ENCODE measurements at places on chromosomes 12 and 14. TPM values are rescaled to one million over a fixed set of nuclear protein-coding genes. Genes with fewer than 3 reads are reported as not detected.
A peak's percentile ranks its signal among the peaks of the same experiment; 100 is the strongest.

The NUAK1 gene
- 82.8 TPM for total RNA-seq

The MANSC1 gene
- 2.3 TPM for total RNA-seq

The HELB gene
- 2.3 TPM for total RNA-seq

The MAP3K9 gene
- under 0.01 TPM for total RNA-seq

The C12orf56 gene
- total RNA-seq: 0.86 TPM

The NEUROD4 gene
- not detected for total RNA-seq

The RNF212B gene
- not detected for total RNA-seq

The ANO6 gene
- 91.5 TPM for total RNA-seq

The LIN7A gene
- total RNA-seq: 10.4 TPM

The KLHDC1 gene
- 2.6 TPM for total RNA-seq

The PPP4R4 gene
- total RNA-seq: under 0.01 TPM

GRCh38 chr14:94885481-94886155 lies 115.7 kb upstream of the GSC start:
- DNase-seq: no peak

- peak; percentile 64 for DNase-seq
Measured at GRCh38 chr14:64681796-64682710, 22.2 kb upstream of the PLEKHG3 start.

DNA sequence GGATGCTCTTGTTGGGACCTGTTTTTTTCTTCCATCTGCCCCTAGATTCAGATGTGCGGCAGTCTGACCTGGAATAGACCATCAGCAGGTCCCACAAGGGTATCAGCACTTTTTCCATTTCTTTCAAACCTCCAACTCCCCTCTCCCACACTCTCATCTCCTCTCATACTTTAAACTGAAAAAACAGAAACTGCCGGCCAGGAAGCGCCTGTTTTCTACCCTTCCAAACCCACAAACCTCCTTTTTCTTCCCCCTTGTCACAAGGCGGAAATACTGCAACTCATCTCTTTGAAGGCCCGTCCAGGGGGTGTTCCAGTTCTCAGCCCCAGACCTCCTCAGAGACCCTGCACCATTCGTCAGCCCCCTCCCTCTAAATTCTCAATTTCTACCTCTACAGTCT lies 62.5 kb upstream of the FKBP4 start:
- no peak for DNase-seq

DNA sequence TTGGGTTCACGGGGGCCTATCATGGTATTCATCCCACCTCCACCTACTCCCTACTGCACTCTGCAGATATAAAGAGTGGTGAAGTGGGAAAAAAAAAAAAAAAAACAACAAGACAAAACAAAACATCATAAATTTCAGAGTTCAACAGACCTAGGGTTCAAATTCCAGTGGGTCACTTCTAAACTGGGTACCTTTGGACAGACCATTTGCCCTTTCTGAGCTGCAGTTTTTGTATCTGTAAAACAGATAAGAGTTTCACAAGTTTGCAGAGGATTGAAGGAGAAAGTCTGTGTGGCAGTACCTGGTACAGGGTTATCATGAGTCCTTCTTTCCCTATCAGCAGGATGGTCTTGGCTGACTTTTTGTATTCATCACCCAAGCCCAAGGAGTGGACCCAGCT lies 211.2 kb upstream of the EEA1 start:
- no peak for DNase-seq

- DNase-seq: peak; percentile 76
Measured at GRCh38 chr14:65170768-65171507, 68.6 kb upstream of the MAX start.

DNA sequence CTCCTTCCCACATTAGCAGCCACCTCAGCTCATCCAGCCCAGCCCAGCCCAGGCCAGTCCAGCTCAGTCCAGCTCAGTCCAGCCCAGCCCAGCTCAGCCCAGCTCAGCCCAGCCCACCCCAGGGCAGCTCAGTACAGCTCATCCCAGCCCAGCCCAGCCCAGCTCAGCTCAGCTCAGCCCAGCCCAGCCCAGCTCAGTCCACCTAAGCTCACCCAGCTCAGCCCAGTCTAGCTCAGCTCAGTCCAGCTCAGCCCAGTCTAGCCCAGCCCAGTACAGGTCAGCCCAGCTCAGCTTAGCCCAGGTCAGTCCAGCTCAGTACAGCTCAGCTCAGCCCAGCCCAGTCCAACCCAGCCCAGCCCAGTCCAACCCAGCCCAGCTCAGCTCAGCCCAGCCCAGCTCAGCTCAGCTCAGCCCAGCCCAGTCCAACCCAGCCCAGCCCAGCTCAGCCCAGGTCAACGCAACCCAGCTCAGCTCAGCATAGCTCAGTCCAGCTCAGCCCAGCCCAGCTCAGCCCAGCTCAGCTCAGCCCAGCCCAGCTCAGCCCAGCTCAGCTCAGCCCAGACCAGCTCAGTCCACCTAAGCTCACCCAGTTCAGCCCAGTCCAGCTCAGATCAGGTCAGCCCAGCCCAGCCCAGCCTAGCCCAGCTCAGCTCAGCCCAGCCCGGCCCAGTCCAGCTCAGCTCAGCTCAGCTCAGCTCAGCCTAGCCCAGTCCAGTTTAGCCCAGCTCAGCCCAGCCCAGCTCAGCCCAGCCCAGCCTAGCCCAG lies 63.0 kb downstream of the TMEM121 start:
- no peak for DNase-seq

GRCh38 chr12:57522011-57522886 lies at the start of gene MBD6:
TSS of gene MBD6 (plus strand) at chr12:57522824. CDS start at chr12:57524304, 1,480 bp downstream.
- peak; percentile 97 for DNase-seq

DNA sequence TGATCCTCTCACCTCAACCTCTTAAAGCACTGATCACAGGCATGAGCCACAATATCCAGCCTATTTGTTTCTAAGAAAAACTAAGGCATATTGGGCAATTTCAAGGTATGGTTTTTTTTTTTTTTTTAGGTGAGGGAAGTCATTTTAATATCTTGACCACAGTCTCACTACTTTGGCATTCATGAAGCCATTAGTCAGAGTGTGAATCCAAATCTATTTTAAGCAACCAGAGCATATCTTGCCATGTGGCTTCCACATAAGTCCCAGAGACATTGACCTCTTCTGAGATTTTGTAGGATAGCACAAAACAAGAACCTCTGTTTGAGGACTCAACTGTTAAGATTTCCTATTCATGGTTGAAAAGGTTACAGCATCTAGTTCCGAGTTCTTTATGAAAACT lies 130.3 kb upstream of the RBM19 start:
- DNase-seq: no peak

GRCh38 chr12:102438047-102438826 lies 42.1 kb downstream of the IGF1 start:
- DNase-seq: peak; percentile 60

GRCh38 chr12:72673853-72674252 lies 401.7 kb downstream of the TRHDE start:
- DNase-seq: no peak

DNA sequence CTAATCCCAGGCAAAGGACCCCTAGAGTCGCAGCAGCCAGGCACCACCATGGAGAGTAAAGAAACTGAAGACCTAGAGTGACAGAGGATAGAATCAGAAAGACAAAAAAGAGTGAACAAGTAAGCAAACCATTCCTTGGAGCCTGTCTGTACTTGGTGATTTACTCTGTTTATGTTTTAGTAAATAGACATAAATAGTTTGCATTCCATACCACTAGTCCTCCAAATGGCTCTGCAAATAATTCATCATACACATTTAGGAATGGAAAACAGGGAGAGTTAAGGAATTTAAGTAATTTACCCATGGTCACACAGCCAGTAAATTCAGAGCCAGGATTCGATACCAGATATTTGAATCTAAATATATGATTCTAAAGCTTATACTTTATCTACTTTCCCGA lies 2.8 kb downstream of the OLR1 start:
- peak; percentile 73 for DNase-seq

DNA sequence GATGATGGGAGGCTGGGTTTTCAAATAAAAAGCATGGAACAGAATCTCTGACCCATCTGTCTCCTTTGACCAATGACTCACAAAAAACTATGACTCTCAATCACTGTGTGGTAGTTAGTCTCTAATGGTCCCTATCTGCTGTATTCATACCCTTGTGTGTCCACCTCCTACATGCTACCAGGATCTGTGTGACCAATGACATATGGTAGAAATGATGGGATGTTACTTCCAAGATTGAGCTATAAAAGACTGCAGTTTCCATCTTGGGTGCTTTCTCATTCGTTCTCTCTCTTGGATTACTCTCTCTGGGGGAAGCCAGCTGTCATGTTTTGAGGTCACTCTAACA lies 144.7 kb upstream of the BTG1 start:
- DNase-seq: no peak

- DNase-seq: peak; percentile 53
Measured at GRCh38 chr12:115756271-115756670, 521.2 kb downstream of the MED13L start.

GRCh38 chr12:3962631-3963483 lies 89.7 kb upstream of the PARP11 start:
- no peak for DNase-seq

DNA sequence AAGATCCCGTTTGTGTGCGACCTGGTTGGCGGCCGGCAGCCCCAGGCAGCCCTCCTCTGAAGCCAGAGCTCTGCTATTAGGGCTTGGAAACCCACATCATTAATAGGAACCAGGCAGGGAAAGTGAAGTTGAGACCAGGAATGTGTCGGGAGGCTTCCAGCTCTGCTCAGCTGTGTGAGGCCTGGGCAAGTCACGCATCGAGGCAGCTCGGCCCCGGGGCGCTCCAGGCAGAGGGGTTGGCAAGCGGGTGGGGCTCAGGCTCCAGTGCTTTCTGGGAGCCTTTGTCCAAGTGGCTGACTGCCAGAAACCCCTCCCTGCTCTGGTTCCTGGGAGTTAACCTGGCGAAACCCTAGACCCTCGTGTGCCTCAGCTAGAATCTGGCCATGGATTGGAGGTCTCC lies 1151.7 kb downstream of the VRK1 start:
- no peak for DNase-seq

- DNase-seq: no peak
Measured at GRCh38 chr12:27620121-27620520, 76.1 kb upstream of the REP15 start.

GRCh38 chr14:55705651-55706364 lies 125.8 kb downstream of the KTN1 start:
- no peak for DNase-seq

DNA sequence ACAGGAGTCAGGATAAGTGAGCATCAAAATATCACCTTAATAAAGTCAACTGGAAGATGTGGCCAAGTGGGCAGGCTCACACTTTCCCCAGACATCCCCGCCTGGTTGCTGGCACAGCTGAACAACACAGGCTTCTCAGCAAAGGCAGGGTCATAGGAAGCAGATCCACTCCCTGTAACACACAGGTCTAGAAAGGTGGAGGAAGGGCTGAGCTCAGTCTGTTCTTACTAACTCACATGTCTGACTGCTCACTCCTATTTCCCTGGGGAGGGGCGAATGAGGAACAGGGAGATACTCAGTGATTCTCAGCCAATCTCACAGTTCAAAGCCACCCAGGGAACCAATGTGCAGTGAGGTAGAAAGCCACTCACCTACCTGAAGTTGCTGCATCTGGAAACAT lies 45.0 kb upstream of the AMN1 start:
- DNase-seq: no peak

DNA sequence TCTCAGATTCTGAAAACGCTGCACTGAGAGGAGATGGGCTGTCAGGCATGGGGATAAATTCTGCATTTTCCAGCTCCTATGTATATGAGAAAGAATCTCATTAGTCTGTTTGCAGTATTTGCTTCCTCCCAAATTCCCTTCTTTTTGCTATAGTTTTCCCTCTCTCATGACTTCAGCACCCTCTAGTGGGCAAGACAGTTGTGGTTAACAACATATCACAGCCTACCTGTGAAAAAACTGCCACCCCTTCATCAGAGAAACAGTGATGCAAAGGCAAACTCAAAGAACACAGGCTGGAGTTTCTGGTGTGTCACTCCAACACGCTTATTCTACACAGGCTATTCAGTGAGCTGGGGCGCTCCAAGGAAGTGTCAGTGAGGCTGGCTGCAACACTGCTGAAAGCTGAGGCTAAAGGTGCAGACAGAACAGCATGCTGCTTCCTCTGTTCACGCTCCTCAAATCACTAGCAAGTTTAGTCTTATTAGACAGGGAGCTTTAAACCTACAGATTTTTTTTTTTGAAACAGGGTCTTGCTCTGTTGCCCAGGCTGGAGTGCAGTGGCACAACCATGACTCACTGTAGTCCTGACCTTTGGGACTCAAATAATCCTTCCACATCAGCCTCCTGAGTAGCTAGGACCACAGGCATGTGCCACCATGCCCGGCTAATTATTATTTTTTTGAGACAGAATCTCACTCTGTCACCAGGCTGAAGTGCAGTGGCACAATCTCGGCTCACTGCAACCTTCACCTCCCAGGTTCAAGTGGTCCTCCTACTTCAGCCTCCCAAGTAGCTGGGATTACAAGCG lies 19.3 kb downstream of the ZC2HC1C start:
- DNase-seq: peak; percentile 65

DNA sequence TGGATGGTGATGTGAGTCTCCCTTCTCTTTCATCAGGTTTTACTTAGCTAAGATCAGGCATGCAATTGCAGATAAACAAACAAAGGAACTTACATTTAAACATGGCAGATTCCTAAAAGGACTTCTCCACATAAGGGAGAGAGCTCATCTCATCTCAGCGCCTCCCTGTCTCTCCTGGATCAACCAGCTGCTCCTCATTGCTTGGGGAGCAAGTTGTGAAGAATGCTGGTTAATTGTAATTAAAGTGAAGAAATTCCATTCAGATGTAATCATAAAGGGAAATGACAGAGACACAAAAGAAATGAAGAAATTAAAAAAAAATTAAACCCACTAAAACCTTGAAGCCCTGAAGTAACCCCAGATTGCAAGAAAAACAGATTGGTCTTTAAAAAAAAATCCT lies 104.4 kb upstream of the DIO2 start:
- DNase-seq: peak; percentile 15

- DNase-seq: peak; percentile 21
Measured at GRCh38 chr14:92800525-92800924, 6.4 kb downstream of the GOLGA5 start.

DNA sequence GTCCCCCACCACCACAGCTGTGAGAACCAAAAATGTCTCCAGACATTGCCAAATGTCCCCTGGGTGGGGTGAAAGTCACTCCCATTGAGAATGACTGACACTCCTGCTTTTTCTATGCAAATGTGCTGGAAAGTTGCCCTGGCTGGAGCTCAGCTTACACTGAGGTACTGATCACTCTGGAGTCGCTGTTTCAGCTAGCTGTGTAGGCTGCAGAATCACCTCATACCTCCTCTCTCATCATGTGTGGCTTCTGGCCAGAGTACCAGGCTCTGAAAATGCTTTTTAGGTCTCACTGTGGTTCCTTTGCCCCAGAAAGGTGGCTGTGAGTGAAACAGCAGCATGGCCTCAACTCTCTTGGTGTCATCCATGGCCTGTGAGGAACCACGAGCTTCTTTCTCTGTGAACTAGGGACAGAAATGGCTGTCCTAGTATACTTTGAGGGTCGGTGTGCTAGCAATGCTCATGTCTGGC lies 414.4 kb downstream of the DPF3 start:
- no peak for DNase-seq

GRCh38 chr14:67240168-67240932 lies 885 bp upstream of the PALS1 start:
- no peak for DNase-seq

GRCh38 chr12:18079541-18080246 lies 10.3 kb downstream of the RERGL start:
- no peak for DNase-seq

DNA sequence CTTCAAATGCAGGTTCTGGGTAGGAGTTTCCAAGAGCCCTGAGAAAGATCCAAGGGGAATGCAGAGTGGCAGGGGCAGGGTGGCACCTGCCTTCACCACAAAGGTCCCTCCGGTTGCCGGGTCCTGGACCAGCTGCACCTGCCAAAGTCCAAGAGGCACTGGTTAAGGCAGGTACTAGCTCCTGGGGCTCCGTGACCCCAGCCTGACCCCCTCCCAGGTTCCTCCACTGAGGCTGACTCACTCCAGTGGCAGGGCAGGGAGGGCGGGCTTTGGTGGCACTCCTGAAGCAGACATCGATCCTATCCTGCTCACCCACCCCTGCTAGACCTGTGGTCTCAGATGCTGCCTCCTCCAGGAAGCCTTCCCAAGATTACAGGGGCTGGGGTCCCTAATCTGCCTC lies 11.4 kb downstream of the RPS6KL1 start:
- DNase-seq: no peak

Data from fibroblast of villous mesenchyme (primary cell).